Kidney epithelial cell (primary cell): ENCODE measurements at places on chromosomes 6 and 20.

- DNase-seq: no peak
These were observed 537 bp downstream of the CSTF1 start for GRCh38 chr20:56392881-56393482.

DNA sequence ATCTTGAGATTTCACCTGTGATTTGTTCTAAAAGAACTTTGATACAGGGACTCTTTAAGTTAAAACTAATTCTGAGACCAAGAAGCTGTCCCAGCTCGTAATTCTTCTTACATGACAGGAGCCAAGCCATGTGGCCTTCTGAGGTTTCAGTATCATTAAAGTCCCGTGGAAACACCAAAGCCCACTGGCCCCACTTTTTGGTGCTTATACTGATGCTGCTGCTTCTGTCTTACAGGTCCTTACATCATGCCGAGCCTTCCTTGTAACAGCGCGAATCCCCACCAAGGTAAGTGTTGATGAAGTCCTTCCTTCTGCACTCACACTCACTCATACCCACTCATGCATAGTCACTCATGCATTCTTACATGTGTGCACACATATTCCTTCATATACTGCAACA, 140.7 kb downstream of the CARMIL1 start:
- no peak for DNase-seq

DNA sequence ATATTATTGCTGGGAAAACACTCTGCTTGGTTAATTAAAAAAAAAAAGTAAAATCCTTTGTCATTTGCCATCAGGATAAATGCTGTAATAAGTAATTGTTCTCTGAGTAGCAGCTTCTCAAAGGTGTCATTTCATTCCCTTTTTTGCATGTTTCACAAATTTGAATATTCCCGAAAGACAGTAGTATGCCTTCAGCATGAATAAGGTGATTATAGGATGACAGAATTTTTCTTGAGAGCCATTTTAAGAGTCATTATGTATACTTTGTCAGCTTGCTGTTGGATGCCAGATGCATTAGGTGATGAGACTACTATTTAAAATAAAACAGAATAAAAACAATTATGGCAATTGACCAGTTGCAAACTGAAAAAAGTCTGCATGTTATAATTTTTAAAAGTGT, 200.7 kb downstream of the HDGFL1 start:
- DNase-seq: no peak

- DNase-seq: no peak
These were observed 70.6 kb downstream of the SGK1 start for GRCh38 chr6:134247231-134247833.

DNA sequence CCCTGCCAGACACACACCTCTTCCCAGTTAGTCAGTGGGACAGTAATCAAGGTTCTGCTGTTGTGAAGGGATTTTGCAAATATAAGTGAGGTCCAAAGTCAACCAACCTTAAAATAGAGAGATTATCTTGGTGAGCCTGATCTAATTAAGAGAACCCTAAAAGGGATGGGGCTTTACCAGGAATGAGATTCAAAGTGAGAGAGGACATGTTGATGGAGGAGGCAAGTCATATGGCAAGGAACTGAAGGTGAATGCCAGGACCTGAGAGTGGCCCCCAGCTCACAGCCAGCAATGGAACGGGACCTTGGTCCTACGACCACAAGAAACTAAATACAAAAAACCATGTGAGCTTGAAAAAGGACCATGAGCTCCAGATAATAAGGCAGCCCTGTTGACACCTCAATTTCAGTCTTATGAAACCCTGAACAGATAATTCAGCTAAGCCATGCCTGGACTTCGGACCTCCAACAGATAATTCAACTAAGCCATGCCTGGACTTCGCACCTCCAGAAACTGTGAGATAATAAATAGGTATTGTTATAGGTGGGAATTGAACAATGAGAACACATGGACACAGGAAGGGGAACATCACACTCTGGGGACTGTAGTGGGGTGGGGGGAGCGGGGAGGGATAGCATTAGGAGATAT, 253.4 kb downstream of the GMPR start:
- no peak for DNase-seq

DNA sequence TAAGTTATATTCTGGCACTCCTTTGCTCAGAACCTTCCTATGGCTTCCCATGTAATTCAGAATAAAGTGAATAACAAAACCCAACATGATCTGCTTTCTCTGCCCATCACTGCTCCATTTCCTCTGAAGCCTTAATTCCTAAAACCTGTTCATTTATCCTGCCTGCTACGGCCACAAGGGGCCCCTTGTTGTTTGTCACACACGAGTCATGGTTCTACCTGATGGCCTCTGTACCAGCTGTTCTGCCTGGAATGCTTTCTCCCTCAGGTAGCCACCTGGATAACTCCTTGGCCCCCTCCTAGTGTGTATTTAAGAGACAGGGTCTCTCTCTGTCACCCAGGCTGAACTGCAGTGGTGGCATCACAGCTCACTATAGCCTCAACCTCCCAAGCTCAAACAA, 26.8 kb downstream of the ERGIC3 start:
- DNase-seq: no peak

GRCh38 chr6:81486234-81486633, 266.2 kb downstream of the TENT5A start:
- no peak for DNase-seq

GRCh38 chr6:99219788-99220187, 129.7 kb downstream of the FAXC start:
- no peak for DNase-seq

GRCh38 chr6:105859457-105859856, 226.7 kb upstream of the PRDM1 start:
- DNase-seq: no peak

DNA sequence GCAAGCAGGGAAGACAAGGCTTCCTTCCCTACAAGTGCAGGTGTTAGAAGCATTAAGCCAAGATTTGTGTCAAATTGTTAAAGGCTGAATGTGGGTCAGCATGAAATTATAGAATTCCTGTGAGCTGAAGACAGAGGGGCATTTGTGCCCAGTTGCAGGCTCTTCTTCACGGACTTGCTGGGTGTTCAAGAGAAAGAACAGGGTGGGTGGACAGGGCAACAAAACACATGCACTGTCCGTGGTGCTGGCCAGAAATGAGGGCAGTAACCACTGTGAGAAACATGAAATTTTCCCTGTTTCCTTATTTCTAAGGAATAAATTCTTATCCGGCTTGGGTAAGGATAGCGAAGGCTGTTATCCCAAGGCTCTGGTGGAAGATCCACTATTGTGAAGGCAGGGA, 579.5 kb upstream of the HTR1E start:
- DNase-seq: no peak

DNA sequence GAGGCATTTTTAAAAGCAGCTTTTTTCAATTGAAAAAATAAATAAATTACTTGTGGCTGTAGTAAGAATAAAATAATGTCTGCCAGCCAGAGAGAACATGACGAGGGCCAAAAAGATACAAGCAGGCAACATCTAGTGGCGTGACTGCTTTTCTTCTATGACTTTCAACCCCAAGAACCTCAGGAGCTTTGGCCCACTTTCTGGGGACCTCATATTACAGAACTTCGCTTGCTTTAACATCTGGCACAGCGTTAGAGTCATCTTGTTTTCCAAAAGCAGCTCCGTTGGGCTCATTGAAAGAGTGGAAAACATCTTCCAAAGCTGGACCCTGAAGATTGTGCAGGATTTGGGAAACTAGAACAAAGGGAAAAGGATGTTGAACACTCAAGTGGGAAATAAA, 67.0 kb downstream of the ARMC2 start:
- no peak for DNase-seq

- DNase-seq: peak; percentile 38
These were observed 55.5 kb downstream of the REV3L start for GRCh38 chr6:111427341-111428116.

DNA sequence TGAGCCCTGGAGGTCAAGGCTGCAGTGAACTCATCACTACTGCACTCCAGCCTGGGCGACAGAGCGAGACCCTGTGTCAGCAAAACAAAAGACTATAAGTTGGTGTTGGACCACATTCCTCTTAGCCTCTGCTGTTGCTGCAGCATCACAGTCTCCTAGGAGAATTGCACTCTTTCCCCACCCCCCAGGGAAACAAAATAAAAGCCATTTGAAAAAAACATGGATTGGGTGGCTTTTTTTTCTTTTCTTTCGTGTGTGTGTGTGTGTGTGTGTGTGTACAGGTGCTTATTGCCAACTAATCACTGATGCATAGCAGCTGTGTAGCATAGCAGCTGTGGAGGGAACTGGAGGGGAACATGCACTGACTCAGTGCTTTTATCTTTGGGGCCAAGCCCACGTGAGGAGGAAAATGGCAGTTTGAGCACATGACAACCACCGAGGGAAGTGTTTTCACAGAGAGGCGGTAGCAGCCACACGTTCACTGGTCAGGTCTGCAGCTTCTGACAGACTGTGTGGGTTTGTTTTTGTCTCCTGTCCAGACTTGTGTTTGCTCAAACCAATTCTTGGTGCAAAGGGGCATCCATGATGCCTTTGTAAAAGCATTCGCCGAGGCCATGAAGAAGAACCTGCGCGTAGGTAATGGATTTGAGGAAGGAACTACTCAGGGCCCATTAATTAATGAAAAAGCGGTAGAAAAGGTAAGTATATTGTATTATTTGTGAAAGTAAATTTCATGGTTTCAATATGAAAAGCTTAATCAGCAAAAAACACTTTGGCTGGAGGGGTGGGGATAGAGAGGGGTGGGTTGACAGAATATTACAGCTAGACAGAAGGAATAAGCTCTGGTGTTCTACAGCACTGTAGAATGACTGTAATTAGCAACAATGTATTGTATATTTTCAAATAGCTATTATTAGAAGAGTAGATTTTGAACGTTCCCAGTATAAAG, 27.7 kb downstream of the ALDH5A1 start:
- DNase-seq: peak; percentile 89

GRCh38 chr20:62330576-62331317, 27.9 kb downstream of the ADRM1 start:
- DNase-seq: no peak

DNA sequence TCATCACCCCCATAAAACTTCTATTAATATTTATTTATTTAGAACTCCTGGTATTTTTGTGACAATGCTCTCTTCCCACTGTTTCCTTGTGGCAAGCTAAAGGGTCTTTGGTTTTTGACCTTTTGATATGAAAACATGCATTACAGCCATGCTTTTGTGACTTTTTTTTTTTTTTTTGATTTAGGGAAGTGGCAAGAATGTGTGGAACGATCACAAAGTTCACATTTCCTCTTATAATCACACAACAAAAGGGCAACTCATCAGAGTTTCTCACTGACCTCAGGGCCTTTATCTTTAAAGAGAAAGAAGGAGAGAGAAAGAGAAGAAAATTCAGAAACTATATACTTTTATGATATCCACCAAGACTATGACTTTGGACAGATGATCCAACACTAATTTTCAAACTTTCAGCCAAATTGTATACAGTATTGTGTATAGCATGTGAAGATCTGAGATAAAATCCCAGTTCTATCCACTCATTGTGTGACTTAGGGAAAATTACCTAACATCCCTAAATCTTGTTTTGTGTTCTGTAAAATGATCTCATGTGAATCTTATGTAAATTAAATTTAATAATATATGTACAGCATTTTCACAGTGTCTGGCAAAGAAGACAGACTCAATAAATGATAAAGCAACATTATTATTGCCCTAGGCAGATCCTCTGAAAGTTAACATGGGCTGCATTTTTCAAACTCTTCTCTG, 106.8 kb upstream of the MARCKS start:
- no peak for DNase-seq

DNA sequence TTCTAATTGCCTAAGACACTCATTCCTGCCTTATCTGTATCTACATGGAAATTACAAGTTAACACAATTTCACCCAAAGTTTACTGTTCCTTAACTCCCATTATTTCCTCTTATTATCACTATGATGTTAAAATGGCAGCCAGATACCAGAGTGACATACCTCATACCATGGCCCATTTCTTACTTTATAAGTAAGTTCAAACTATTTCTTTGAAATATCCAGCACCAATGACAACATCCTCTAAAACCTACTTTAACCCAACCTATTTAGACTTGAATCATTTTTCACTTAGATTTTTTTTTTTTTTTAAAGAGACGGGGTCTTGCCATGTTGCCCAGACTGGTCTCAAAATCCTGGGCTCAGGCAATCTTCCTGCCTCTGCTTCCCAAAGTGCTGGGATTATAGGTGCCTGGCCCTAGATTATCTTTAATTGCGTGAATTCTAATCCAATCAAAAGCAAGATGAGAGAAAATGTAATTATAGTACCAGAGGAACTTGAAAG, 10.0 kb downstream of the REV3L start:
- DNase-seq: no peak

GRCh38 chr6:161068321-161068741, 76.8 kb downstream of the MAP3K4 start:
- DNase-seq: no peak

DNA sequence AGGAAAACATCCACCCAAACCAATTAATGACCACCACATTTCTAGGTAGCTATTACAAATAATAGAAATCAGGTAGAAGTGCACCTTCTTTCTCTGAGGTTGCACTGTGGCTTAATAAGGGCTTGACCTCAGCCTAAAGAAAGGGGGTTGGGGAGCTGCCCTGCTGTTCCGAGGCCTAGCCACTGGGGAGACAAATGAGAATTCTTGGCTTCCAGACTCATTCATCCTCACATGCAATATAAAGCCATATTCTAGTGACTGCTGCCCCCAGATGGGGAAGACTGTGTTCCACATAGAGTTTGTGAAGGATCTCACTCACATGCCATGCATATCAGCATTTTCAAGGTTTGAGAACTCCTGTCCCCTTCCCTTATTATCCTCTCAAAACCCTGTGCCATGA, 22.9 kb downstream of the SAYSD1 start:
- no peak for DNase-seq

DNA sequence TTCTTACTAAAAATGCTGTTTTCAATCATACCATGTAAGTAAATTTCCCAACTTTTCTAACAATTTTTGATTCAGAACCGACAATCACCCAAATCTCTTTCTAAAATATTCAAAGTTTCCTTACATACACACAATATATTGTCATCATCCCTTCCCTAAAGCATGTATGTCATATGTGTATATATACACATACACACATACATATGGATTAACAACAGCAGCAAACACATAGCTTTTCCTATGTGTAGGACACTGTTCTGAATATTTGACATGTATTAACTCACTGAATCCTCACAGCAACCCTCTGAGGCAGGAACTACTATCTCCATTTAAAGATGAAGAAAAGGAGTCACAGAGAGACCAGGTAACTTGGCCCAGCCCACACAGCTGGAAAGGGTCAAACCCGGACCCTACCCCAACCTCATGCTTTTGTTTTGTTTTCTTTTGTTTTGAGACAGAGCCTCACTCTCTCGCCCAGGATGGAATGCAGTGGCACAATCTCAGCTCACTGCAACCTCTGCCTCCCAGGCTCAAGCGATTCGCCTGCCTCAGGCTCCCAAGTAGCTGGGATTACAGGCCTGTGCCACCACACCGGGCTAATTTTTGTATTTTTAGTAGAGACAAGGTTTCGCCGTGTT, 7.2 kb downstream of the FYN start:
- DNase-seq: no peak

GRCh38 chr6:131840936-131841583, 33.2 kb downstream of the ENPP1 start:
- DNase-seq: no peak

DNA sequence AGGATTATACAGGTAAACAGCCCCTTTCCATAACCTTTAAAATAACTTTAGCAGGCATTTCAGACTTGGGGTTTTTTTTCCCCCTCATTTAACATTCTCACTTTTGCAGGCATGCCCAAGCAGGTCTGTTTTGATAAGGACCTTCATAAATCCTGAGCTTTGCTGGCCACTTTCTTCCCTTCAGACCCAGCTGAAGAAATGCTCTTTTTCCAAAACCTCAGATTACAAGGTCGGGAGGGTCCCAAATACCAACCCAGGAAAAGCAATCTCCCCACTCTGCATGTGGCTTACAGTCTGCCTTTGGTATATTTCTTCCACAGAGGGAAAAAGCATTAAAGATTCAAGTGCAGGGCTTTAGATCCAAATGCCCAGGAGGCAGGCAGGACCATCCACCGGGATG, 6.8 kb downstream of the NFATC2 start:
- no peak for DNase-seq
